HuH-7.5 (cell line): ENCODE measurements at places on chromosomes 3 and 15.

DNA sequence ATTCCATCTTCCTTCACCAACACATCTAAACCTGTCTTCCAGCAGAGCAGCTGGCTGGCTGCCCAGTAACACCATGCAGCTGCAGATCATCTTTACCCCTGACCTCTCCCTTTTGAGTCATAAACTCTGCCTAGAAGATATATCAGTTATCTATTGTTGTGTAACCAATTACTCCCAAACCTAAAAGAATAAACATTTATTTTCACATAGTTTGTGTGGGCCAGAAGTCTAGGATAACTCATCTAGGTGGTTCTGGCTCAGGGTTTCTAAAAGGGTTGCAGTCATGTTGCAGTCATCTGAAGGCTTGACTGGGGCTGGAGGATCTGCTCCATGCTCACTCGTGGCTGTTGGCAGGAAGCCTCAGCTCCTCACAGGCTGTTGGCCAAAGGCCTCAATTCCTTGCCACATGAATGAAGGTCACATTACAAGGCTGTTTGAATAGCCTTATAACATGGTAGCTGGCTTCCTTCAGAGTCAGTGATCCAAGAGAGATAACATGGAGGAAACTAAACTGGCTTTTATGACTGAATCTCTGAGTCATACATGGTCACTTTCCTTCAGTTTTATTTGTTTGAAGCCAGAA lies 92.8 kb downstream of the GOLIM4 start:
- DNase-seq, result no peak

- DNase-seq, result no peak
Measured at GRCh38 chr3:156214676-156215075, 94.3 kb downstream of the KCNAB1 start.

DNA sequence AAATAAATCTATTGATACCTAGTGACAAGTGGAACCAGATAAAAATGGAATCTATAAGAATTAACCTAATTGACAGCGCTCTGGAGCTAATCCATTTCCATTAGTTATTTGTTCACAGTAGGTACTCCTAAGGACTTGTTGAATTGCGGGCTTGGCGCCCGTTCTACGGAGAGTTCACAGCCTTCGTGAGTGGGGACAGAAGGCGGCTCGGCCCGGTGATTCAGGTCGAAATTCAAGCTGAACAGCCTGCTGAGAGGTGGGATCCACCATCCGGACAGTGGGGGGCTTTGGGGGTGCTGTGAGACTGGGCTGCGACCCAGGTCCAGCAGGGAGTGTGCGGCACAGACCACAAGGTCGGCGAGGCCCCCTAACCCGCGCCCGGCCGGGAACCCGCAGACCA lies 779 bp upstream of the CTNNB1 start:
- peak; percentile 42 for DNase-seq

DNA sequence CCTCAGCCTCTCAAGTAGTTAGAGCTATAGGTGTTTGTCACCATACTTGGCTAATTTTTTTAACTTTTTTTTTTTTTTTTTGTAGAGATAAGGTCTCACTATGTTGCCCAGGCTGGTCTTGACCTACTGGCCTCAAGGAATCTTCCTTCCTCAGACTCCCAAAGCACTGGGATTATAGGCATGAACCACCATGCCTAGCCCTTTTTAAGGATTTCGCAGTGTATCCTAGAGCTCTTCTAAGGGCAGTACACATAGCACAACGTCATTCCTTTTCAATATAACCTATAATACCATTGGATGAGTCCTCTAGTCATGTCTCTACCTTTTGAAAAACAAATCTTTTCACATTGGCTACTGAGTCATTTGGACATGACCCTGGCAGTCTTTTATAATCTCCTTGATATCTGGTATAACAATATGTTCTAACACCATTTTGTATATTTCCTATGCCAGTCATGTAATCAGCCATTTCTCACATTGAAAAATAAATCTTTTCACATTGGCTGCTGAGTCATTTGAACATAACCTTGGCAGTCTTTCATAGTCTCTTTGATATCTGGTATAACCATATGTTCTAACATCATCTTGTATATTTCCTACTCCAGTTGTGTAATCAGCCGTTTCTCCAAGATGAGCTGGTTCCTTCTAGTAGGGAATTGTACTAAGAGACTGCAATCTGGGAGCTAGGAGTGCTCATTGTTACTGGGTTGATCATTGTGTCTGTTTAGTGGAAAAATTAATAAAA lies 944.7 kb downstream of the MCTP2 start:
- no peak for DNase-seq

DNA sequence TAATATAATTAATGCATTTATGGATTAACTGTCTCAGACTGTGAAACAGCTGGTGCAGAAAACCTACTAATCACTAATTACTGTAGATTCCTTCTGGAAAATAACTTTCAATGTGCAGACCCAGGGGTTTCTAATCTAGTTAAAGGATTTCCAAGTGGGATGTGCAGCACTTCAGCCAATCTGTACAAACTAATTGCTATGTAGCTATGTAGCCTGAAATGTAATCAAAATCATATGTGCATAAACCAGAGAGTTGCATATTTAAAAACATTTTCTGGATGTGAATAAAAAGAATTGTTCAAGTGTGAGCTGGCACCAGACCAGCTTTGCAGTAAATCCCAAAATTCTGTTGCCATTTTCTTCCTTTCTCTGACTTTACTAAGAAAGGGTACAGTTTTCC lies 127.5 kb upstream of the CD96 start:
- no peak for DNase-seq

GRCh38 chr3:62183969-62184368 lies 189.4 kb downstream of the FEZF2 start:
- no peak for DNase-seq

DNA sequence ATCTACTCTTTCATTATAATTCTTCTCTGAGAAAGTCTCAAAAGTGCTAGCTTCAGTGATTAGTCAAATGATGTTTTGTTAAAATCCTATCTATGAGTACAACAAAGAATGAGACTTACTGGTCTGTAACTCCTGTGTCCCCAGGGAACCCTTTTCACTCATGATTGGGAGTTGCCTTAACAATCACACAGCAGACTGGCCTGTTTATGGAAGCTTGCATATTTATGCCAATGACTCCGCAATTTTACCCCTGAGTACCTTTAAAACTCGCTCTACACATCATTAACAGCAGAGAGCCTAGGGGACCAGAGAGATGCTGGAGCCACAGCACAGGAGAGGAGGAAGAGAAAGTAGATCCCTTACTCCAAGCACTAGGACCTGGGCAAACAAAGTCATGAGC lies 628.1 kb downstream of the IGSF11 start:
- no peak for DNase-seq

DNA sequence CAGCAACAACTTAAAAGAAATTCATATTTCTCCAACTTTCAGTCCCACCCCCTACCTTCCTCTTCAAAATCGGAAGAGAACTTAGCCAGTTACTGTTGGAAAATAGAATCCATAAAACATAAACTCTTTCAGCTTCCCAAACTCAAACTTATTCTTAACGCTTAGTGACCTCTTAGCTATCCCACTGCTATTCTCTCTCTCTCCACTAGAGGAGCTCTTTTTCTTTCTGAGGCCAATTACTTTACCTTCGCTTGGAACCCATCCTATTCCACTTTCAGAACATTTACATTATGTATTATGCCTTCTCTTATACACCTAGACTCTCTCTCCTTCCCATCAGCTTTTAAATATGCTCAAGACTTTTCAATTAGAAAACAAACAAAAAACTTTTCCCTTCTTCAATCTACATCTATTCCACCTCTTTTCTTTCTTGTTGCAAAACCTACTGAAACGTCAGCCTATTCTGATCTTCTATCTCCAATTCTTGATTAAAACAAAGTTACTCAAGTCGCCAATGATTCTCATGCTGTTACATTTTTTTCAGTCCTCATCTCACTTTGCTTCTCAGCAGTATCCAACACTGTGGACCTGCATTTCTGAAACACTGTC lies 13.4 kb upstream of the GHSR start:
- peak; percentile 54 for DNase-seq

DNA sequence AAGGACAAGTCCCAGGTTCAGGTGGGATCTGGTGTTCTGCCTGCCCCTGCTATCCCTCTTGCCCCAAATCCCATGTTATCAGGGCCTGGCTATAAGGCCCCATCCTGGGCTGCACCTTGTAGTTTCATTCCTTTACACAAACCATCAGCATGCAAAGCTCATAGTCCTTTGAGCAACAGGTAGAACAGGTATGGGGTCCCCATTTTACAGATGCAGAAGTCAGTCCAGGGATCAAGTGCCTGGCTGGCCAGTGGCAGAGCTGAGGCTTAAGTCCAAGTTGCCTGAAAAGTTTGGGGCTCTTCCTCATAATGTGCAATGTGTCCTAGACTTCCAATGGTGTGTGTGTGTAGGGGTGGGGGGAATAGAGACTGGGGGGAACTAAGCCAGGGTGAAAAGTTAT lies 11.9 kb downstream of the RBPMS2 start:
- DNase-seq, result no peak

GRCh38 chr3:190192739-190193138 lies 72.0 kb upstream of the P3H2 start:
- no peak for DNase-seq

GRCh38 chr3:58242340-58242739 lies 4.7 kb downstream of the ABHD6 start:
- no peak for DNase-seq

DNA sequence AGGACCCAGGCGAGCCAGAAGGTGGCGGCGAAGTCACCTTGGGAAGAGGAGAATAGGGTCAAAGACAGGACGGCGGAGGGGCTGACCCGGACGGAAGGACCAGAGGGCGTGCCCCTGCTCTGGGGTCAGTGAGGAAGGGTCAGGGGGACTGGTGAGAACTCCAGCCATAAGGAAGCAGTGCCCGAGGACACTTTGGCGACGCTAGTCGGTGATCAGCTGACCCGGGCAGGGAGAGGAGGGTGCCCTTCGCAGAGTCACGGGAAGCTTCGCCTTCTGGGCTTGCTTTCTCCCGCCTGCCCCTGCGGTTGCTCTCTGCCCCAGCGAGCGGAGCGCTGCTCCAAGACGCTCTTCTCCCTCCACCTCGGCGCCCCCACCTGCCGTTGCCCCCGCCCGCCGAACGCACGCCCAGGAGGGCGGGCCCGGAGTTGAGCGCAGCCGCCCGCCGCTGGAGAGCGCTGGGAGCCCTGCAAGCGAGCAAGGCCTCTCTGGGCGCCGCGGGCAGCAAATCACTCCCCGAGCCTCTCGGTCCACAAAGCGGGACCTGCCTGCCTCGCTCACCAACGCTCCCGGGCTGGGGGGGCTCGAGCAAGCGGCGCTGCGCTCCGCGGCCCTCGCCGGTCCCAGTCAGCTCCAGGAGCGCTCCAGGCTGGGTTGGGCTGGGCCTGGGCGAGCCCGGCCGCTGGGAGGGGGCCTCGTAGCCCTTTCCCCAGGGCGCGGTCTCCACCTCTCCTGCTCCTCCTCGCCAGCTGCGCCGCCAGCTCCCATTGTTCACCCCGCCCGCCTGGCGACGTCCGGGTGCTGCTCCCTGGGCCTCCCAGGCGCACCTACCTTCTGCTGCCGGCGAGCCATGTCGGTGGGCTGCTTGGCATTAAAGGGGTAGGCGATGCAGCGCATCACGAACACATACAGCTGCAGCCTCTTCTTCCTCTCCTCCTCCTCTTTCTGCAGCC lies 1.2 kb downstream of the CADPS start:
- peak; percentile 59 for DNase-seq

DNA sequence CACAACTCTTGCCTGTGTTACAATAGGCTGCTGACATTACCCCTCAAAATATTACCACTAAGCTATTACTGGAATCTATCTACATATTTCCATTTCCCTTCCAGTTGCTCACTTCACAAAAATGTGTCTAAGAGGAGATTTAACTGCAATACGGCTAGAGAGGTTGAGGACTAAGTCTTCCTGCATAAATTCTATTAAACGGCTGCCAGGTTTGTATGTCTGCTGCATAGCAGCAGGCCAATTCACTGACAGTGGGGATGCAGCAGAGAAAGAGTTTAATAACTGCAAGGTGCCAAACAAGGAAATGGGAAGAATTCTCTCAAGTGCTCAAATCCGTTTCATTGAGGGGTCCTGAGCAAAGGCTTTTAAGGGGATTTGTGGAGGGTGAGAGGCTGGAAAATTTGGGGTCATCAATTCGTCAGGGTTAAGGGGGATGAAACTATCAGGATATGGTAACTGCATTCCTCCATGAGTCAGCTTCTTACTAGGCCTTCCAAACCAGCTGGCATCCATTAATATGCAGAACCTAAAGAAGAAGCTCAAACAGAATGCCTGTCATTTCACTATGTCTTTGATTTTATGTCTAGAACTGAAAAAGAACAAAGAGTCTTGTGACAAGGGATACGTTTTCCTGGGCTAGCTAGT lies 675.6 kb downstream of the TBL1XR1 start:
- DNase-seq, result no peak

DNA sequence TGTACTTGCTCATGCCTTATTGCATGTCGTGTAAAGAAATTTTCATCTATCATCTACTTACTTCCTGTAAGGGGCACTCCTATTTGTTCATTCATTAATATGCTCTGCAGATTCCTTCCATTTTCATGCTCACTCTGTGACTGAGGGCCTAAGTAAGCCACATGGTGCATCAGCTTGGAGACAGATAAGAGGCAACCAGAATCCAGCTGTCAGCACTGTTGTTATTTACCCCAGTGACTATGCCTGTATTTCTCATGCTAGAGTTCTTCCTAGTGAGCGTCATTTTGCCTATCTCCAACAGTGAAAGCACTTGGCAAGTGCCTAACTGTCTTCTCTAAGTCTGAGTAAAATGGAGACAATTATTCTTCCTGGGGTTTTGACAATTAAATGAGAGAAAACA lies 124.8 kb upstream of the ABI3BP start:
- no peak for DNase-seq

GRCh38 chr3:177144922-177145321 lies 52.4 kb downstream of the TBL1XR1 start:
- no peak for DNase-seq

GRCh38 chr15:42088801-42089640 lies 5.3 kb downstream of the PLA2G4D start:
- no peak for DNase-seq

- no peak for DNase-seq
Measured at GRCh38 chr3:58591517-58592510, 14.6 kb upstream of the FAM107A start.

- DNase-seq, result no peak
Measured at GRCh38 chr3:174408310-174408709, 450.8 kb upstream of the NAALADL2 start.

DNA sequence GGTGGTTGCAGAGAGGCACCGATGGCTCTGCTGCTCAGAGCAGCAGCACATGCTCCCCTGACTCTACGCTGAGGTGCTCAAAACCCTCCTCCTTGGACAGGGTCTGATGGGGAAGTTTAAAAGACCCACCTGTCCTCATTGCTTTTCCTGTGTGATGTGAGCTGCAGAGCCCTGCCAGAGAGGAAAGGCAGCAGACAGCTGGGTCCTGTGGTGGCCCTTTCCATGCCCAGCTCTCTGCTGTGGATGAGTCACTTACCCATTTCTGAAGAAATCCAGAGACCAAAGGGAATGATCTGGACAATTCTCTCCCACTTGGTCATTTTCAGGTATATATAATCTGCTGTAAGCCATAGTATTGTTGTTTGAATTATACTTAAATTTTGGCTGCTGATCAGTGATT lies 121.7 kb downstream of the CHDH start:
- no peak for DNase-seq
